ENCODE measurements at places on chromosomes 5 and 9. TPM values are rescaled to one million over a fixed set of nuclear protein-coding genes. Genes with fewer than 3 reads are reported as not detected.

- no peak for DNase-seq
These were observed 65.5 kb upstream of the DMRT3 start for GRCh38 chr9:911005-911404.

- DNase-seq, result no peak
These were observed 21.1 kb downstream of the PDE8B start for GRCh38 chr5:77231471-77232138.

GRCh38 chr5:143061161-143061945, 291.2 kb downstream of the ARHGAP26 start:
- peak; percentile 96 for DNase-seq

The ERAP2 gene
- 18.3 TPM for total RNA-seq

- no peak for DNase-seq
These were observed 65.4 kb upstream of the ASTN2 start for GRCh38 chr9:117480253-117480652.

The SMIM33 gene
- not detected for total RNA-seq

DNA sequence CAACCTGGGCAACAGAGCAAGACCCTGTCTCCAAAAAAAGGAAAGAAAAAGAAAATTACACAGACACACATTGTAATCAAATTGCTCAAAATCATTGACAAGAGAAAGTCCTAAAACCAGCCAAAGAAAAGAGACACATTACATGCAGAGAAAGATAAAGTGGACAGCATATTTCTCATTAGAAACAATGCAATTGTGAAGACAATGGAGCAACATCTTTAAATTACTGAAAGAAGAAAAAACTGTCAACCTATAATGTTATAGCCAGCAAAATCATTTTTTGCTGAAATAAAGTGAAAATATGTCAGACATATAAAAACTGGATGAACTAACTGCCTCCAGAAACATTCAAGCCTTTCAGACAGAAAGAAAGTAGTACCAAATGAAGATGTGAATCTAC, 120.6 kb downstream of the TMEM167A start:
- DNase-seq, result no peak

The BHMT2 gene
- 0.56 TPM for total RNA-seq

DNA sequence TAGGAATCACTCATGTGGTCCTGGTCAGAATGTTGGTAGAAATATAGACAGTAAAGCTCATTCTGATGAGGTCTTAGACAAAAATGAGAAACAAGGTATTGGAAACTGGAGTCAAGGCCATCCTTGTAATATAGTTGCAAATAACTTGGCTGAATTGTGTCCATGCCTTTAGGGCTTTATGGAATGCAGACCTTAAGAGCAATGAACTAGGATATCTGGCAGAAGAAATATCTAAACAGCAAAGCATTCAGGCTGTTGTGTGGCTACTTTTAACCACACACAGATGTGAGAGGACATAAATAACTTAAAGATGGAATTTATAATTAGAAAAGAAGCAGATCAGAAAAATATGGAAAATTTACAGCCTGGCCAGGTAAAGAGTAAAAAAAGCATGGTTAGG, 128.2 kb downstream of the YTHDC2 start:
- no peak for DNase-seq

- DNase-seq, result no peak
These were observed 14.5 kb upstream of the SRP19 start for GRCh38 chr5:112846556-112846955.

DNA sequence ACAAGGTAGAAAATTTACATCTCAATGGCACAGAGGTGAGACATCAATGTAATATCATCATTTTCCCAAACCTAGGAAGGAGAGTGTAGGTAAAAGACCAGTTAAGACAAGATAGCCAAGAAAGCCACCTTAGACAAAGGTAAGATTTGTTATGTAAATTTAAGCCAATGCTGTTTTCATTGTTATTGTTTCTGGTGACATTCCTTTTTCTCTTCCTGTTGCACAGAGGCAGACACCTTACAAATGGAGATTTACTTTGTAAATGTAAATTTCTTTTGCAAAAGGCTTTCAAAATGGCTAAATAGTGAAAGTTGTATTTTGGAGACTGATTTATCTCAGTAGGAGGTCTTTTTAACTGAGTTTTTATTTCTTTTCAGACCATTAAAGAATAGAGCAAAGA, 159.1 kb downstream of the YIPF5 start:
- DNase-seq, result no peak
